NCI-H524 treated with DMSO at 0.1 percent for 48 hours (cell line): ENCODE measurements at places on chromosomes 4 and X.

DNA sequence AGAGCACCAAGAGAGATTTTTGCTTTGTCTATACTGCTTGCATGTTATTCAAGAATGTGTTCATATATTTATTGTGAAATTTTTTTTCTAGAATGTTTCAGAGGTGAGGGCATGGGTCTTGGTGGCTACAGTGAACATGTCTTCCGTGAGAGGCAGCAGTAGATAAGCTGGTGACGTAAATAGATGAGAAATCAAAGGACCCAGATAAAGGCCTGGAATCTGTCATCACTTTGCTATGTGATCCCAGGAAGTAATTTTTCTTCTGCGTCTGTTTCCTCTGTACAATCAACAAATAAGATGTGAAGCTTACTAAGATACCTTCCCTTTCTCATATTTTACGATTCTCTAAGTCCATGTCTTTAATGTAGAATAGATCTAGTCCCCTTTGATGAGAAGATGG is 129.1 kb downstream of the COL4A6 start:
- no peak for DNase-seq

- DNase-seq, result no peak
Measured at GRCh38 chrX:69228732-69229131, 63.5 kb upstream of the PJA1 start.

GRCh38 chr4:35771571-35771970 is 472.7 kb downstream of the ARAP2 start:
- DNase-seq, result no peak

DNA sequence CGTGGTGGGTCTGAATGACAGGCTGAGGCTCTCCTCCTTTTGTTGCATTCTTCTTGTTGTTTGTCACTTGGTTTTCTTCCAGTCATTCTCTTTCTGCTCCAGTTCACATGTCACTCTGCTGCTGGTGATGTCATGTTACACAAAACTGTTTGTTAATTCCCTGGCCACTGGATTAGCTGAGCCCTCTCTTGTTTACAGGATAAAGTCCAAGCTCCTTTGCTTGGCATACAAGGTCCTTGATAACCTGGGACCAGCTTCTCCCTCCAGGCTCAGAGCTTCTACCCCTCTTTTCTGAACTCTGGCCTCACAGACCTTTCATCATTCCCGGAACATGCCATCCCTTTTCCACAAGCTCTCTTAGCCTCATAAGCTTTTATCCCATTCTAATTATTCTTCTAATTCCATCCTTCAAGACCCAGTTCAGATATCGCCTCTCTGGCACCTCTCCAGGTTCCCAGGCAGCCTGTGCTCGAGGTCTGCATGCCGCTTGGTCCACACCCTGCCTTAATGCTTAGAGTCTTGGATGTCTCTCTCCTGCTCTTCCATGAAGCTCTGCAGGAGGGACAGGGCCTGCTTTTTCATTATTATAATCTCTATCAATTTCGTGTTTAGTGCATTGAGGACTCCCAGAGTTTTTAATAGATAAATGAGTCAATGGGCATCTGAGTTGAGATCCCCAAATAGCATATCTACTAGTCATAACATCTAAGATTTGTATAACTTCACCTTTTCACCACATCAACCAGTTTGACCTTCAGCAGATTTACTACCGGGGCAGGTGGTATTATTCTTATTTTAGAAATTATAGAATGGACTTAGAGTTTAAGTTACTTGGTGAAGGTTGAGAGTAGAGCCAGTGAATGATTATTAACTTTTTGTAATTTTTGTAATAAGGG is 98.7 kb downstream of the TMEM131L start:
- DNase-seq, result peak; percentile 41

- no peak for DNase-seq
Measured at GRCh38 chr4:18973296-18973695, 951.7 kb upstream of the LCORL start.

DNA sequence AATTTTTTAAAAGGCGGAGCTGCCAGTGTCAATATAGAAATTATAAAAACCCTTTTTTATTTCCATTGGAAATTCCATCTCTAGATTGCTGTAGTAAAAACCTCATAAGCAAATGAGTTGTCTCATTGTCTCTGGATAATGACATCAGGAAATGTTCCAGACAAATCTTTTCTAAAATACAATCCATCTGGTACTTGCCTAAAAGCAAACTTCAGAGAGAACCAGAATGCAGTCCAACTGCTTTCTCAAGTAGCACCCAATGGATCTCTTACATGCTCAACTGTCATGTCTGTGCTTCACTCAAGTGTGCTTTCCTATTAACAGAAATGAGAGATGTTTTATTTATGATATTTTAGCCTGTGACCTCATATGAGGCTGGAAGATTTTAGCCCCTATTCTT is 399.6 kb upstream of the NDST3 start:
- DNase-seq, result no peak

DNA sequence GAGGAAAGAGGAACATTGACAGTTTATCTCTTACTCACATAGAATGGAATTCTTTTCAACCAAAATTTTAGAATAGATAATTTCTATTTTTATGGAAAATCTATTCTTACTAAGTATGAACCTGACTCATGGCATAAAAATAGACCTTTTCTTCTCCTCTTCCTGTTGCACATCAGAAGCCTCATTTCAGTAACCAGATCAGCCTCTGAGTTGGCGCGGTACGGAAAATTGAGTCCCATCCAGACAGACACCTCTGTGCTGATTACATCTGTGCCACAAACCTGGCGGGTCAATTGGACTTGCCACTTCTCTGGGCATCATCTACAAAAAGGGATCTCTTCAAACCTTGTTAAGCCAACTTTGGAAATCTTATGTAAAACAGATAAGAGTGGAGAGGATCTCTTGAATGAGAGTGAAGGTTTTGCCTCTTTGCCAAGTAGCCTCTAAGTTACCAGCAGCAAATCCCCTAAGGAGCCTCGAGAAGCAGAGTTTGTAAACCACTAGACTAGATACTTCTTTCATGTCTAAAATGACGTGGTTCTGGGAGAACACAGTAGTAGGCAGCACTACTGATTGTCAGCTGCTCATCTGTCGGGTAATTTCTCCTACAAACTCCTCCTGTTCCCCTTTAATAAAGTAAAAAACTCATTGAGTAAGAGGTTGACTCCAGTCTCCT is 37.4 kb downstream of the TENM3 start:
- peak; percentile 81 for DNase-seq

GRCh38 chr4:146787731-146788130 is 149.0 kb downstream of the POU4F2 start:
- DNase-seq, result no peak

DNA sequence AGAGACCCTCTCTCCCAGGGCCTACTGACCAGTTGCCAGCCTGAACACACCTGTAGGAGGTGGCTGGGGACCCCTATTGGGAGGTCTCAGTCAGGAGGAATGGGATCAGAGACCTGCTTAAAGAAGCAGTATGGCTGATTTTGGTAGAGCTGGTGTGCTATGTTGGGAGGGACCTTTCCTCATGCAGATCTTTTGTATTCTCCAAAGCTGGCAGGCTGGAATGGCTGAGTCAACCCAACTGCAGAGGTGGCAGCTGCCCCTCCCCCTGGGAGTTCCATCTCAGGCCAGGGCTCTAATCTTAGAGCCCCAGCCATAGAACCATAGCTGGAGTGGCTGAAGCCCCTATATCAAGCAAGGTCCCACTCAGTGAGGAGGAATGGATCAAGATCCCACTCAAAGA is 279.3 kb upstream of the BMP3 start:
- no peak for DNase-seq

GRCh38 chrX:129649268-129650182 is 5.2 kb downstream of the APLN start:
- DNase-seq, result no peak

DNA sequence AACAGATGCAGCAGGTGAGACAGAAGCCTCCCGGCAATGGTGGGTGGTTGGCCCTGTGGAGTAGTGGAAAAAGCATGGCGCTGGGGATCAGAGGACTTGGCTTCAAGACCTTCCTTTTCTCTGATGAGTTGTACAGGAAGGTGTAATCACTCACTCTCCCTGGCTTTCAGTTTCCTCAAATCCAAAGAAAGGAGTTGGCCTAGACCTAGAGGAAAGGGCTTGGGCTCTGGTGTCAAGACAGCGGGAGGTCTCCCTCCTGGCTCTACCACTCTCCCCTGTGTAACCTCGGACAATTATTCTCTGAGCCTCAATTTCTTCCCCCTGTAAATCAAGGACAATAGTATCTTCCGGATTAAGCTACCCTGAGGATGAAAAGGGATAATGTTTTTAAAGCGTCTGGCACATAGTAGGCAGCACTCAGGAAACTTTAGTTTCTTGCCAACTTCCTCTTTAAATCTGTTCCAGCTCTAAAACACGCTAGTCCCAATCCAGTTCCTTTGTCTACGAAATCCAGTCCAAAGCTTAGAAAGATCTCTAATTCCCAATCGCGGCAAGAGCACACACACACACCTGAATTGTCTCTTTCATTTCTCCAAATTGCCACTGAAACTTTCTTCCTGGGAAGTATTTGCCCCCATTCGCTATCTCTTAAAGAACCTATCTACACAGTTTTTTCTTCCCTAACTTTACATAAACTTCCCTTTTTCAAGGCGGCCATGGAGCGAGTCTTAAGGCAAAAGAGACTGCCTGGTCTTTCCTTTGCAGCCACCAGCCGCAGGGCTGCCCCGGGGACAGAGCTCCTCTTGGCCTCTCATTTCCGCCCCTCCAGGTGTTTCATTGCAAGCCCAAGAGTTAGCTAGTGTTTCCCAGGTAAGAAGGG is 29.9 kb upstream of the GPC4 start:
- DNase-seq, result peak; percentile 25

GRCh38 chr4:7206911-7207567 is 14.7 kb downstream of the SORCS2 start:
- DNase-seq, result no peak
